RCC 7860 (cell line): ENCODE measurements at places on chromosomes 2 and 18.

DNA sequence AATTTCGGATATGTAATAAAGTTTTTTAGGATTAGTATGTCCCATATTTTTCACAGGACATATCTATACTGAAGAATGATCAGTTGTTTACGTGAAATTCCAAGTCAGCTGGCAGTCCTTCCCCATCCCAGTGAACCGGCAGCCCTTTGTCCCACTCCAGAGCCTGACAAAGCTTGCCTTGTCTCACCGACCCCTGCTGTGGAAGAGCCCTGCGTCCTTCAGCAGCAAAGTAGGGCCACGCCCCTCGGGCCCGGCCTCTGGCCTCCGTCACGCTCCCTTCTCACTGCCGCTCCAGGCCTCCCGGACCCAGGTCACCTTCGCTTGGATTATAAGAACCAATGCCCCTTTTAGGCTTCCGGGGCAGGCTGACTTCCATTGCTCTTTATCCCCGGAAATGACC lies 89.8 kb upstream of the TGIF1 start:
- no peak for DNase-seq

- no peak for DNase-seq
These were observed 144.9 kb downstream of the KCTD1 start for GRCh38 chr18:26403491-26403890.

DNA sequence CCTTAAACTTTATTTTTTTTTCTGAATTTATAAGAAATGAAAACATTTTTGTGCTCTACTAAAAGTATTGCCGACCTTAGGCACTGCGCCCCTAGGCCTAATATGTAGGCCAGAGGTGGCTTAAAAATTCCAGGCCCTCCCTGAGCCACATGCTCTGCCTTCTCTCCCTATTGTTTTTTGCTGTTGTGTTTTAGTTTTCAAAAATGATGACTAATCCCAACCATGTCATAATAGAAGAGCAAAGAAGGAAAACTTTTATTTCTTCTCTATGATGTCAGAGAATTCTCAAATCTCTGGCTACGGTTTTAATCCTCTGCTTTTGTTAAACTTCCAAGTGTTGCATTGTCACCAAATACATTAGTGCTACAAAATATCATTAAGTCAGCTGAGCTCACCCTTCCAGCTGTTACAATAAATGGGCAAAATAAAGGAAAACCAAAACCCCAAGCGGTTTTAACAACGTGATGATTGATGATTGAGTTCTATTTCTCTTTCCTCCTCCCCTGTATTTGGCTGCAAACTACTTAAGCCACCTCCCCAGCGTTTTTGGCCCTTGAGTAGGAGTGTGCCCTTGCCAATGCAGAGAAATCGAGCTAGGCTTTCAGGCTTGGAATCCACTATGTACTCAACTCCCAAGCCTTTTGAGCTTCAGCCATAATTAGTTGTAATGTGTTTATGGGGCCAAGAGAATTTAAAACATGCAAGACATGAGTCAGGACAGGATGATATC lies 163.5 kb upstream of the POU3F3 start:
- no peak for DNase-seq

DNA sequence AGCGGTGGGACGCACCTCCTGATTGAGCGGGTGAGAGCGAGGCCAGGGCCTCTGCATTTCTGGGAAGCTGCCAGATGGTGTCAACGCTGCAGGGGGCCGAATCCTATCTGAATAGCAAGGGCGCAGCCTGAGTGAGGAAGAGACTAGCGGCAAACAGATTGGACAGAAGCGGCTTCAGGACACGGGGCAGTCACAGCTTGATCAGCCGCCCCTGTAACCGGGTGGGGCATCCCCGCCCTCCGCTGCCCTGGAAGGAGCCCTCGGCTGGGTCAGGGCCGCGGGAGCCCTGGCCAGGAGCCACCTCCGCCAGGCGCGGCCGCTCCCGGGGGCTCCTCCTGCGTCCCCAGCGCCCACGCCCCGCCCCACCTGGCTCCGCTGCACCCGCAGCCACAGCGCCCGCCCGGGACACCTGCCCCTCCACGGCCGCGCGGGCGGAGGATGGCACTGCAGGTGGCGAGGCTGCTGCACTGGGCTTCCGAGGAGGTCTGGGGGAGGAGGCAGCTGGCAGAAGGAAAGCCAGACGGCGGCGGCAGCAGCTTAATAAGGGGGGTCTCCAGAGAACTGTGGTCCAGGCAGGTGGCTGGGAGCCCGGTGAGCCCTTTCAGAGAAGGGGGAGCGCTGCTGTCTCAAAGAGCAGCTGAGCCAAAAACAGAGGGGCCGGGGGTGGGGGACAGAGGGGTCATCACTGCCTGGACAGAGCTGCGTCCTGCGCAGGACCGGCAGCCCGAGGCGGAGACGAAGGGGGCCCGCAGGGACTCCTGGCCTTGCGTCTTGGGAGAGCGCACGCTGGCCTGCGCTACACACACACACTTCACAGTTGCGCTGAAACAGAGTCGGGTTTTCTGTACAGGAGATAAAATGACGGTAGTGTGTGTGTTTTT lies 18.8 kb upstream of the SOX11 start:
- no peak for DNase-seq

DNA sequence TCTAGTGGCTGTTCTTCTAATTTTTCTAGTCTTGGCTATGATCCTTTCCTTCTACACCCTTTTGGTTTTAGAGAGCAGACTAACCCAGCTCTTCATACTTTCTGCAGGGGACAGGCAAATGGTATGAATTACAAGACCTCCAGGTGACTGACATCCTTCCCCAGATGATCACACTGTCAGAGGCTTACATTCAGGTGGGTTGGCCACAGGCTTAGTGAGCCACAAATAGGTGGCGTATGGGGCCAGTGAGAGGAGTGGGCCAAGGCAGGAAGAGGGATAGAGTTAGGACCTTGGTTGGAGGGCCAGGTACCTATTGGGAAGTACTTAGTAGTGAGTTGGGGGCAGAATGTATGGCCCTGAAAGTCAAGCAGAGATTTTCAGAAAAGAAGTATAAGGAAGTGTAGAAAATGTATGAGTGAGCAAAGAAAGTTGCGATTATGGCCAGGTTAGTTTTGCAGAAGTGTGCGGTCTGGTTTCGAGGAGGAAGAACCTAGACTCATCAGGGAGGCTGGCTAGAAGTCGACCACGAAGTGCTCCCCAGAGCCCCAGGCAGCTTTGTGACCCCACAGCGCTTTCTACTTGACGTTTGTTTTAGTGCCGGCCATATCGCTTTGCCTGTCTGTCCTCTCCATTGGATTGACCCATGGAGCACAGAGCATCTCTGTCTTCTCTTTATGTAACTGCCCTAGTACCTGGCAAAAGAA lies 20.0 kb downstream of the SFTPB start:
- DNase-seq = no peak

DNA sequence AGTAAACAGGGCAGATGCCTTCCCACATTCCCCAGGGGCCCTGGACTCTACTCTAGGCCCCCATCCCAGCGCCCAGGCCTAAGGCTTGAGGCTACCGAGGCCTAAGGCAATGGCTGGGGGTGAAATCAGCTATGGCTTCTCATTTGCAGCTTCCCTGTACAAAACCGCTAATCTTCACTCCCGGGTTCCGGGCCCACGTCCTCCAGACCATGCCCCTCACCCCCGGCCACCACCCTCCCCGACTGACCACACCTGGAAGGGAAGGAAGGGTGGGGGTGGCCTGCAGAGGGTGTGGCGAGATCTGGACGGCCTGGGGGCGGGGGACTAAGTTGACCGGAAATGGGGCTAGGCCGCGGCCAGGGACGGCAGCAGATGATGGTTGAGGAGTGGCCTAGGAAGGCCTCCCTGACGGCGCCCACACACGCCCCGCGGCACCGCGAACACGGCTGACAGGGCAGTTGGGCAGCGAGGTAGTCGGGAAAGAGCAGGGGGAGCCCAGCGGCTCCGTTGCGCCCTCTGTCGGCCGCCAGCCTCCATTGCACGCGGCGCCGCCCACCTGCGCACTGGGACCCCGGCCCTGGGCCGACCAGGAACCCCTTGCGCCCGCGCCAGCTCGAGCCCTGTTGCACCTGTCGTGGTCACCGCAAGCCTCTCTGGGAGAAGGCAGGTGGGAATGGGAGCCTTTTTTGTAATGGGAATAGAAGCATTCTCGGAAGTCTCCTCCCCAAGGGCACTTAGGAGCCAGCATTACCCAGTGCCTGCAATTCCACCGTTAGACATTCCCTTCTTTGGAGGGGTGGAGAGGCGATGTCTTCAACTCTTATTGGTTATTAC lies 117.1 kb upstream of the STPG4 start:
- peak; percentile 37 for DNase-seq
